ENCODE measurements at places on chromosomes 5 and 9. TPM values are rescaled to one million over a fixed set of nuclear protein-coding genes. Genes with fewer than 3 reads are reported as not detected.

Gene SHB
- 15.7 TPM for polyA plus RNA-seq

Gene F2RL2
- polyA plus RNA-seq: 0.06 TPM

Gene MARVELD2
- polyA plus RNA-seq: 4.7 TPM

Gene CNTNAP3B
- 7.3 TPM for polyA plus RNA-seq

Gene PCDHGB4
- 0.37 TPM for polyA plus RNA-seq

Gene RAD17
- polyA plus RNA-seq: 6.2 TPM

Gene FAM221B
- polyA plus RNA-seq: not detected

Gene CHSY3
- polyA plus RNA-seq: 0.02 TPM

Gene SHISAL2B
- polyA plus RNA-seq: not detected

Gene FAM81B
- polyA plus RNA-seq: not detected

Gene SCGB3A2
- 0.13 TPM for polyA plus RNA-seq

Gene SURF6
- polyA plus RNA-seq: 21.7 TPM

Gene ZNF366
- polyA plus RNA-seq: 0.21 TPM

Gene SLC36A3
- not detected for polyA plus RNA-seq

Gene PLAC8L1
- polyA plus RNA-seq: not detected

All from esophagus (tissue), 2 donors.